Hair follicular keratinocyte (primary cell): ENCODE measurements at places on chromosomes 4 and X. TPM values are rescaled to one million over a fixed set of nuclear protein-coding genes. Genes with fewer than 3 reads are reported as not detected.

Gene NDNF
- not detected in 2 replicates for total RNA-seq

Gene KLHL4
- 0.27 and 0.62 TPM in 2 replicates for total RNA-seq

Gene GLRA2
- total RNA-seq, result not detected in 2 replicates

Gene ADH7
- 0.08 TPM in 1 of 2 replicates, not detected in the other for total RNA-seq
